ENCODE measurements at places on chromosomes 5 and 9.

DNA sequence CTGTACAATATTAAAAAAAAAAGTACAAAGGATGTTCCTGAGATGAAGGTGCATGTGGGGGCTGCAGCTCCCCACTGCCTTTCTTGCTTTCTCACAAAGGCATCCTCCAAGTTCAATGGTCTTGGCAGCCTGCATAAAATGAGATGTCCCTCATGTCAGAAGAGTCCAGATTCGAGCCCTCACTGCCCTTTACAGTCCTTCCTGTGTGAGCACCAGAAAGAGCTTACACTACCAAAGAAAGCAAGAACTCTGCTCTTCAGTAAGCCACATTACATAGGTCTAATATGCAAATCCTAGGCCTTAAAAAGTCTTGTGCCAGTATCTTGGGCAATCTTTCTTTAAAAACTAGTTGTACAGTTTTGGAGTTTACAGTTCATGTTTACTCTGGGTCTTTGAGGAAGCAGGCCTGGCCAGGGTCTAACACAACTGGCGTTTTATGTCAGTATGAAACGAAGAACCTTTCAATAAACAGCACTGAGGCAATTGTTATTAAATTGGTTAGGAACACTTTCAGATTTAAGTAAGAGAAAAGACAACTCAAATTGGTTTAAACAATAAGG lies 36.0 kb downstream of the CSF2 start:
- DNase-seq: no peak

DNA sequence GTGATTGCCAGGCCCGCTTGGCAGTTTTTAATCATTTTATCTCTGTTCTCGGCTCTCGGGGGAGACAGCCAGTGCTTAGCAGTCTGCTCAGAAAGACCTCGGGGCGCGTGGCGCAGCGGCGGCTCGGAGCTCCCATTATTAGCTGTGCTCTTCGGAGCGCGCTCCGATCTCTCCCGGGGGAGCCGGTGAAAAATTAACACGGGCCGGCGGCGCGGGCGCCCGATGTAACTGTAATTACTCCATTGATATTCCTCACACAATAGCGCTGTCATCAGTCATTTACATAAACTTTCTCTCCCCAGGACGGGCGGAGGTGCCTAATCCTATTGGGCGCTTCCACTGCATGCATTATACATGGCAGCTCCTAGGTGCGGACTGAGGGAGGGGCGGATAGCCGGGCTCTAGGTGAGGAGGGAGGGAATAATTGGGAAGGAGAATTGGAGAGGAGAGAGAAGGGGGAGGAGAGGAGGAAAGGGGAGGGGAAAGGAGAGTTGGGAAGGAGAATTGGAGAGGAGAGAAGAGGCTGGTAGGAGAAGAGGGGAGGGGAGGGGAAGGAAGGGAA lies 24.9 kb downstream of the LMX1B start:
- no peak for DNase-seq

DNA sequence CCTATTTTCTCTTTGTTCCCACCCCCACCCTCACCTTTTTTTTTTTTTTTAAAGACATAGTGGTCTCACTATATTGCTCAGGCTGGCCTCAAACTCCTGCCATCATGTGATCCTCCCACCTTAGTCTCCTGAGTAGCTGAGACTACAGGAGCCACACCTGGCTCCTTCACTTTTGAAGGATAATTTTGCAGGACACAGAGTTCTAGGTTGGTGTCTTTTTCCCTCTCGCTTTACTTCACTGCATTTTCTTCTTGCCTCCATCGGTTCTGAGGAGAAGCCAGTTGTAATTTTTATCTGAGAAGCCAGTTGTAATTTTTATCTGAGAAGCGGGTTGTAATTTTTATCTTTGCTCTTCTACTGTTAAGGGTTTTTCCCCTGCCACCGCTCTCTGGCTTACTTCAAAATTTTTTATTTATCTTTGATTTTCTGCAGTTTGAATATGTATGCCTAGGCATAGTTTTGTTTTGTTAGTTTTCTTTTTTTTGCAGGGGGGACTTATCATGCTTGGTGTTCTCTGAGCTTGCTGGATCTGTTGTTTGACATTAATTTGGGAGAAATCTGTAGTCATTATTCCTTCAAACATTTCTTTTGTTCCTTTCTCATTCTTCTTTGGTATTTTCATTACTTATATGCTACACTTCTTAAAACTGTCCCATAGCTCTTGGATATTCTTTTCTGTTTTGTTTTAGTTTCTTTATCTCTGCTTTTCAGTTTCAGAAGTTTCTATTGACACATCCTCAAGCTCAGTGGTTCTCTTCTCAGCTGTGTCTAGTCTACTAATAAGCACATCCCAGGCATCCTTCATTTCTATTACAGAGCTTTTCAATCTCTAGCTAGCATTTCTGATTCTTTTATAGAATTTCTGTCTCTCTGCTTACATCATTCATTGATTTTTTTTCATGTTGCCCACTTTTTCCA lies 148.2 kb upstream of the CHD1 start:
- DNase-seq: no peak

GRCh38 chr5:180464603-180464970 lies 29.6 kb upstream of the CNOT6 start:
- DNase-seq: no peak

- DNase-seq: no peak
These were observed 374.8 kb downstream of the NFIB start for GRCh38 chr9:13939134-13939533.

- no peak for DNase-seq
These were observed 562.8 kb downstream of the PTPRD start for GRCh38 chr9:10050016-10050415.

DNA sequence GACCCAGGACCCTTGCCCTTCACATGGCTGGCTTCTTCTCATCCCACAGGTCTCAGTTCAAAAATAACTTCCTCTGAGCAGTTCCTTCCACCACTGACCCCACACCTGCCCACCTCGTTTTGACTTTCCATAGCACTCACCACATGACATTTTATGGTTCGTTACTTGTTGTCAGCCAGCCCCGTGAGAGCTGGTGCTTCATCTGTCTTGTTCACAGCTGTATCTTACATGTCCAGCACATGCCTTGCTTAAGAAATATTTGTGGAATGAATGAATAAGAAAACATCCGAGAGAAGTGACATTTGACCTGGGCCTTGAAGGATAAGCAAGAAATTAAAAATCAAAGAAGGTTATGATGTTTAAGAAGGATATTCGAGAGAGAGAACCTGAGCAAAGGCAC lies 193.9 kb downstream of the RFK start:
- DNase-seq: no peak

DNA sequence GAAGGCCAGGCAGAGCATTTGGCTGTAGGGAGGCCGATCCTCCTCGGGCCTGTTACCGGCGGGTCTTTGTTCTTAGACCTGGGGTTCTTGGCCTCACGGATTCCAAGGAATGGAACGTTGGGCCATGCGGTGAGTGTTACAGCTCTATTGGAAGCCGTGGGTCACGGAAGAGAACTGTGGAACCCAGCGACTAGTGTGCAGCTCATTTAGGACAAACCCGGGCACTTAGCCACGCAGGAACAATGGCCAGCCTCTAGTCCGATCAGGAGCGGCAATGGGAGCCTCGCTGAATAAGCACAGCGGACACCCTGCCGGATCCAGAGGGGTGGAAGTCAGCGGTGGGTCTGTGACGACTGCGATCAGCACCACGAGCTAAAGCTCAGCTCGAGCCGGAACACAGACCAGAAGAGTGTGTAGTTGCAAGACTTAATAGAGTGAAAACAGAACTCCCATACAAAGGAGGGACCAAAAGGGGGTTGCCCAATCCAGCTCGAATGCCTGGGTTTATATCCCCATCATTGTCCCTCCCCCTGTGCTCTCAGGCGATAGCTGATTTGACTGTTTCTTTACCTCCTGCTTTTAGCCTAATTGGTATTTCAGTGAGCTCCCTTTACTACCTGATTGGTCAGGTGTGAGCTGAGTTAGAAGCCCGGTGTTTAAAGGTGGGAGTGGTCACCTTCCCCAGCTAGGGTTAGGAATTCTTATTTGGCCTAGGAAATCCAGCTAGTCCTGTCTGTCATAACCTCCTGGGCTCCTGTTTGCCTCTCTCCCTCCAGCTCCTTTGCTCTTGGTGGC lies 53.7 kb upstream of the RPL26L1 start:
- DNase-seq: no peak

DNA sequence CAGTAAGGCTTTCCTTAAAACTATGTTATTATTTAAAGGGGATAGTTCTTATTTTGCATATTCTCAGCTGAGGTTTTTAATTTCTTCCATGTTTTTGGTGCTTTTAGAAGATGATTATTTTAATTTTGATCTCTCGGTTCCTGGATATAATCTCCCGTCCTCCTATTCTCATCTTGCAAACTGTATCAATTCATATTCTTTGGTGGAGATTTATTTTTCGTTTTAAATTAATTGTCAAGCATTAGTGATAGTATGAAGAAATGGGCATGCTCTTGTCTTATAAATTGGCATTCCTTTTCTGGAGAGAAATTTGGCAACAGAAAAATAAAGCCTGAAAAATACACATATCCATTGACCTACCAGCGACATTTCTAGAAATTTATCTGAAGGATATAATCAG lies 15.5 kb upstream of the GNAQ start:
- no peak for DNase-seq

DNA sequence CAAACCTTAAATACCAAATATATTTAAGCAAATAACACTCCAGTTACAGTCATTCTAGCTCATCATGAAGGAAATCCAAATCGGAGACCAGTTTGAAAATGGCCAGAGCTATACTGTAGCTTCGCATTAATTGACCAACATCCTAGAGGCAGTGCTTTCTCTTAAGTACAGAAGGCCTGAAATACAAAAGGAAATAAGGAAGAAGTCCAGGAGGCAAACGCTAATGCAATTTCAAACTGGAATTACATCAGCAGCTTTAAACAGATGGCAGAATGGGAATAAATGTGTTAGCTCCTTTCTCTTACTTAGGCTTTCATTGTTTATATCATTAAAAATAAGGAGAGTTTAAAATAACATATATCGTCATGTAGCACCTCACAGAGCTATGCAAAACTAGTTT lies 197.0 kb downstream of the SEC61B start:
- DNase-seq: no peak

- DNase-seq: no peak
These were observed 8.7 kb downstream of the PROP1 start for GRCh38 chr5:177987326-177987725.

GRCh38 chr9:95043826-95044225 lies 273.7 kb downstream of the FANCC start:
- DNase-seq: no peak

GRCh38 chr9:98789483-98790133 lies 6.7 kb downstream of the ANKS6 start:
- no peak for DNase-seq

GRCh38 chr5:5483880-5484598 lies 61.6 kb downstream of the ICE1 start:
- no peak for DNase-seq

- no peak for DNase-seq
These were observed 2.0 kb upstream of the ROPN1L start for GRCh38 chr5:10439692-10440091.

DNA sequence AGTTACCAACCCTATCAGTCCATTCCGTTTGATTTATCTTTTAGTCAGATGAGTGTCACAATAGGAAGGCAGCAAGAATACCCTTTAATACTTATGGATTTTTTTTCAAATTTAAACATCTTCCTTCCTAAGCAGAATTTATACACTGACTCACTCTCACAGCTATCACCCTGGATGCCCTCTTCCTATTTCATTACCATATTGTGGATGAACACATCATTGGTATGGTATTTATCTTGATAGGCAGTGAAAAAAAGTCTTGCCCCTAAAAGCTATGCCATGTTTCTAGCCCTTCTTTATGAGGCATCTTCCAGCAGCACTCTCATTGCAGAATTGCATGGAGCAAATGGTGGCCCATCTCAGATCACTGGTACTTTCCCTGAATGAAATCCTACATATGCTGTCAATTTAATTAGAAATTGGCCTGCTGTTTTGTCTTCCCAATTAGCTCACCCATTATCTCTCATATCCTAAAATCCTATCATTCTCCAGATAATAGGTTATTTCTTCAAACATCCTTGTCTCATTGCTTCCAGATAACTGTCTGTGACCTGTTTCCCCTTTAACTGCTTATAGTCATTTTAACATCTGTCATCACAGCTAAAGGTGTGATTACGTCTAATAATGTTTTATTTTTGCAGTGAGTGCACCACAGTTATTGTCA lies 433.5 kb upstream of the POU5F2 start:
- DNase-seq: no peak

DNA sequence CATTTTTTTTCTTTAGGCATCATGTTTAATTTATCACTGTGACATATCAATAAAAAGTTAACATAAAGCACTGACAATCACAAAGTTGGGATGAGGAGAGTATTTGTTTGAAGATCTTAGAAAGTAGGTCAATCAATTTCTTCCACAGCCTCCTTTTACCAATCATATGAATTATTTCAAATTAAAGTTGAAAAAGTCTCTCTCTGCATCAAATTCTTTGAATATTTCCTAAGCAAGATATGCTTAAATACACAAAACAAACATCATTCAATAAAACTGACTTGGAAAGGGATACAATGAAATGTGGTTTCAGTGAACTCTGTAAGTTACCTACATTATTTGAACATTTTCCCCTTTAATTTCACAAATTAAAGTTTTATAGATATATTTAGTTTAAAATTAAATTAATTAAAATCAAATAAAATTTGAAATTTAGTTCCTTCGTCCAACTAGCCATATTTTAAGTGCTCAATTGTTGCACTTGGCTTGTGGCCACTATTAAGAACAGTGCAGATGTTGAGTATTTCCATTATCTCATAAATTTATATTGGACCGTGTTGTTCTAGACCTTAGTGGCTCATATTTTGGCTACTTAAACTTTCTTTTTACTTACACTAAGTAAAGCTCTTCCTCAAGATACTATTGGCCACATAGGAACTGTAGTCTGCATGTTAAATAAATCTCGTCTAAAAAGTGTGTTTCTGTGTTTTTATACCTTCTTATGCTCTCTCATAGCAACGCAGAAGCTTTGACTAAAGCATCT lies 949.7 kb upstream of the NUDT12 start:
- DNase-seq: no peak

GRCh38 chr5:43190755-43191603 lies 1.0 kb upstream of the NIM1K start:
- no peak for DNase-seq

DNA sequence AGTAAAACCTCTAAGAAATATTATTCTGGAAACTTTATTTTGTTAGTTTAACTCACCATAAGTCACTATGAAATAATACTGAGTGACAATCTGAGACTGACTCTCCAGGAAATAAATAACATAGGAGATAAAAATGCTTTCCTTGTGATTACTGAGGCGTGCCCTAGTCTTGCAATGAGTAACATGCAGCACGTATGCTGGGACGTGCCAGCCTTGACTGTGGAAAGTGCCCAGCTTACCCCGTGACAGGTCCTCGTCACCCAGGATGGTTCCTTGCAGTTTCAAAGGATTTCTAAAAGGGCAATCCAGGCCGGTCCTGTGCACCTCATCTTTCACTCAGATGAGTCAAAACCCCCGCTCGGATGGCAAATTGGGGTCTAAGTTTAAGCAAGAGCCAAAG lies 720.8 kb upstream of the ADAMTS16 start:
- no peak for DNase-seq

- DNase-seq: no peak
These were observed 1.4 kb downstream of the RNU6ATAC start for GRCh38 chr9:134162926-134163370.

GRCh38 chr5:80109646-80110478 lies 74.7 kb downstream of the THBS4 start:
- no peak for DNase-seq

Data from HuH-7.5 (cell line).